Retina (tissue), 1 donor: ENCODE measurements at places on chromosomes 2 and 18.

DNA sequence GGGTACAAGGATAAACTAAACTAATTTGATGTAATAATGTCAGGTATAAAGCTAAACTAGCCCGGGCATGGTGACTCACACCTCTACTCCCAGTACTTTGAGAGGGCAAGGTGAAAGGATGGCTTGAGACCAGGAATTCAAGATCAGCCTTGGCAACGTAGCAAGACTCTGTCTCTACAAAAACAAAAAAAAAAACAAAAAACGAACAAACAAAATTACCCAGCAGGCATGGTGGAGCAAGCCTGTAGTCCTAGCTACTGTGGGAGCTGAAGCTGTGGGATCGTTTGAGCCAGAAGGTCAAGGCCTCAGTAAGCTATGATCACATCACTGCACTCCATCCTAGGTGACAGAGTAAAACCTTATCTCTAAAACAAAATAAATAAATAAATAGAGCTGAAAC lies 131.8 kb upstream of the KYNU start:
- no peak for DNase-seq

DNA sequence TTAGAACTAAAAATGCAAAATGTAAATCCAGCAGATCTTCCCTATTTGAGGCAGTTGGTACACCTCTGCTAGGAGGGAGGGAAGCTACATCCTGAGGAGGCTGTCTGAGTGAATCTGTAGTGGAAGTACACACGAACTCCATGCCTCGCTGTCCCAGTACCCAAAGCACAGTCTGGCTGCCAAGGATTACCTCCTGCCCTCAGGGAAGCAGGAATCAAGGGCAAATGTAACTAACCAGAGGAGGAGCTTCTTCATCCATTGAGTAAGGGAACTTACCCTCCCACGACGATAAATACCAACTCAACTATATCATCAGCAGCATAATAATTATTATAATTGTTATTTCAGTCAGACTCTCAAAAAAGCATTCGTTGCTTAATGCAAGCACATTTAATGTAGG lies 2.1 kb downstream of the DHRS9 start:
- no peak for DNase-seq

DNA sequence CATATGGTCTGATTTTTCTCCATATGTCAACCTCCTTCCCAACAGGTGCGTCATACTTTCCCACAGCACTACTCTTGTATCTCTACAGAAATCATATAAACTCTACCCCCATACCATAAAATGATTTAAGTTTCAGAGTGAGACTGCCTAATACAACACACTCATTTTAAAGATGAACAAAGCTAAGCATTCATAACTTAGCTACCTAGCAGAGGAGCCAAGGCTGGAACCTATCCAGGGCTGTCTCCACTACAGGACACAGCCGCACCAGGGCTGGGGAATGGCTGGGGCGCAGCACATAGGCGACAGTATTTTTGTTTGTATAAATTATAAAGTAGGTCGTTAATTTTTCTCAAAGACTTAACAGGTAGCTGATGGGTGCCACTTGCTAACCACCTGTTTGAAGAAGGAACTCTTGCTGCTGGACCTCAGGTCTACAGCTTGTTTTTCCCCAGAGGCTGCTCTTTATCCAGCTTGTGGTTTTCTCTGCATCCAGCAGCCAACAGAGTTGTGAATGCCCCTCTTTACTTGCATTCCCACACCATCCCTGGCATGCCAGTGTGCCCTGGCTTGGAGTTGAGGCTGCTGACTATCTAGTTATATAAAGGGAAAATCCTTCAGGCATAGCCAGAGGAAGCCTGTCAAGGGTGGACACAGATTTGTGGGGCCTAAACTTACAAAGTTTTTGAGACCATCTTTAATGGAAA lies 62.0 kb downstream of the HNRNPLL start:
- DNase-seq: no peak

- DNase-seq: no peak
Observed at GRCh38 chr2:109270505-109271312, 141.7 kb downstream of the SH3RF3 start.

GRCh38 chr18:29660777-29661176 lies 1381.8 kb downstream of the DSC3 start:
- DNase-seq: no peak

GRCh38 chr2:177670791-177671535 lies 278.4 kb downstream of the AGPS start:
- peak; percentile 45 for DNase-seq

GRCh38 chr2:73034661-73035375 lies 36.7 kb downstream of the SFXN5 start:
- no peak for DNase-seq

GRCh38 chr2:189254268-189254883 lies 74.8 kb upstream of the COL5A2 start:
- peak; percentile 1 for DNase-seq

DNA sequence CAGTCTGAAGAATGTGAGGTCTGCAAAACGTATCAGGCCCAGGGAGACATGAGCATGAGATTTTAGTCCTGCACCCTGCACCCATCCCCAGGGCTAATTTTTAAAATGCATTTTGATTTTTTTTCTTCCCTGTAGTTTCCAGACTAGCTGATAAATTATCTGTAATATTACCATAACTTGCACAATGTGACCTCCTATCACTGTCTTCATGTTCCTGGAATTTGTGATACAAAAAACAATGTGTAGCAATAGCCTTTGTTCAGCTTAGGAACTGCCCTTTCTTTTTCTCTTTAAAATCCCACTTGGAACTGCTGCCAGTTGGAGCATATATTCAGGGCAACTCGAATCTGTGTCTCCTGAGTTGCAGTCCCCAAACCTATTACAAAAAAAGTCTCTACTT lies 222.8 kb upstream of the HS6ST1 start:
- no peak for DNase-seq

GRCh38 chr2:150491943-150492342 lies 4.5 kb upstream of the RND3 start:
- DNase-seq: no peak

DNA sequence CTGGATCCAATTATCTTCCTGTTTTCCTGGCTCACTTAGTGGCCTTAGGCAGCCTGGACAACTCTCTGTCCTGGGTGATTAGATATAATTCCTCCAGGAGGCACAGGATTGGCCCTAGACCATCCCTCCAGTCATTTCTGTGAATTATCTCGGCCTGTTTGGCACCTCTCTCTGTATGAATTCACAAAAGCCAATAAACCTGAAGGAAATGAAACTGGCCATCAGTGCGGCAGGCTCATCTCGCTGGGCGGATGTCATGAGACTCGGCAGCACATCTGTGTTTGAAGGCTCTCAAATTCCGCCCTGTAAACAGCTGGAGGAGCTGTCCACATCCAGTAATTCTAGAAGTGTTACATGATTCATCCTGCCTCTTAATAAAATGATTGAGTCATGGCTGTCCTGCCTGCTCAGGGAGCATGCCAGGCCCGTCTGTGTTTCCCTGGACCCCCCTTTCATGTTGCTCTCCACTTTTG lies 38.6 kb downstream of the ACOXL start:
- peak; percentile 83 for DNase-seq

DNA sequence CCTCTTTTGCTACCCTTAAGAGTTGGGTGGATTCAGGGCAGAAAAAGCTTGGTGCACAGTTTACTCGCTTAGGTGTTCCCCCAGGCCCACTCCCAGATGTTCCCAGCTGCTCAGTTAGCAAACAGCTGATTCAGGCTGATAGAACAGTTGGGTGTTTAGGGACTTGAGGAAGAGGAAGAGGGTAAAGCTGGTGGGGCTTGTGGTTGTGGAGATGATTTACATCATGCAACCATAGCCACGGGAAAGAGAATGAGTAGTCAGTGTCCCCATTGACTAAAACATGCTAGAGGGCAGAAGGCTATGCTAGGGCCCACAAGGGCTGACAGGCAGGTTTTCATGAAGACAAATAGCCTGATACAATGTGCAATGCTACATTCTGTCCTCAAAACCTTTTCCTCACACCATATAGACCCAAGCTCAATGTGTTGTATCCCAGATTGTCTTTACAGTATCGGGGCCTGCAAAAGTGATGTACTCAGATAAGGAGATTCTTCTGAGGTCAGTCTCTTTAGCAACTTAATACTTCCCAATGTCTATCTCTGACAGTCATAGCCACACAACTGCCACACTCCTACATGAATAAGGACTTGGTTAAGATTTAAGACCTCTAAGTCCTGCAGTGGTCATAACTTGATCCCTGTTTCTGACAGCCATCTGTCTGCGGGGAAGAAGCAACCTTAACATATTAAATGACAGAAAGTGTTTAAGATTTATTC lies 15.6 kb downstream of the COLEC12 start:
- no peak for DNase-seq

DNA sequence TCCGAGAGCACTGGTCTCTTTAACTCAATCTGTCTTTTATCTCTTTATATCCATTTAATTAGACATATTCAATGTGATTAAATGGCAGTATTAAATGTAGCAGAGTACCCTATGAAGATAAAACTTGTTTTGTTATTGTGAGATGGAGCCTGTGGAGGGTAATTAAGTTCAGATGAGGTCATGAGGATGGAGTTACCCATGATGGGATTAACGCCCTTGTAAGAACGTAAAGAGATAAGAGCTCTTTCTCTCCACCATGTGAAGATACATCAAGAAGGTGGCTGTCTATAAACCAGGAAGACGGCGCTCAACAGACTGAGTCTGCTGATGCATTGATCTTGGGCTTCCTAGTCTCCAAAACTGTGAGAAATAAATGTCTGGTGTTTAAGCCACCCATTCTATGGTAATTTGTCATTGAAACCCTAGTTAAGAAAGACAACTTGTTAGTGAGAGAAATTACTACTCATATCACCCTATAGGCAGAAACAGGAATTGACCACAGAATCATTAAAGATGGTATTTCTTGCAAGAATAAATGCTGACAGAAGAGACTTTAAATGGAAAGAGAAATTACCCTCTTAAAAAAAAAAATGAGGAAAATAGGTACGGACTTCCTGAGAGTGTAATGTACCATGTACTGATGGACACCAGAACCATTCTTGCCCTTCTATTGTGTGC lies 738.7 kb upstream of the CHAC2 start:
- DNase-seq: no peak

GRCh38 chr18:53131001-53131400 lies 791.0 kb downstream of the DCC start:
- no peak for DNase-seq

DNA sequence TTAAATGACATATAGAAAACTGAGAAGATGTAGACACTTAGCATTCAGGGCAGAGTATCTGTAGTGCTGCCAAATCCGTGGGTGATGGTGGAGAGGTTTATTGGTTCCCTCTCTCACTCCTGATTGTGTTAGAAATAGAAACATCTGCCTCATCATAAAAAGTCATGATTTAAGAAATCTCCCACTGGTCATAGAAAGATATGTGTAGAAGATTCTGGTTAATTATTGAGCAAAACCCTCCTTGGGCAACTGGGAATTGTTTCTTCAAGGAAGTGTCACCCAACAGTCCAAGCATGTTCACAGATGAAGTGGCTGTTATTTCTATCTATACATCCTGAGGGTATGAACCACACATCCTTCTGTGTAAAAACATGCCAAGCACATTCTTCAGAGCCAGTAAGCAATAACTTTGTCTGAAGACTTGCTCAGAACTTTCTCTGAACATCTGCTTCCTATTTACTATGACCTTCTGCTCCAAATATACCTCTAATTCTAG lies 33.6 kb upstream of the CHRNA1 start:
- no peak for DNase-seq

GRCh38 chr2:46393347-46393820 lies 86.0 kb upstream of the TMEM247 start:
- no peak for DNase-seq

DNA sequence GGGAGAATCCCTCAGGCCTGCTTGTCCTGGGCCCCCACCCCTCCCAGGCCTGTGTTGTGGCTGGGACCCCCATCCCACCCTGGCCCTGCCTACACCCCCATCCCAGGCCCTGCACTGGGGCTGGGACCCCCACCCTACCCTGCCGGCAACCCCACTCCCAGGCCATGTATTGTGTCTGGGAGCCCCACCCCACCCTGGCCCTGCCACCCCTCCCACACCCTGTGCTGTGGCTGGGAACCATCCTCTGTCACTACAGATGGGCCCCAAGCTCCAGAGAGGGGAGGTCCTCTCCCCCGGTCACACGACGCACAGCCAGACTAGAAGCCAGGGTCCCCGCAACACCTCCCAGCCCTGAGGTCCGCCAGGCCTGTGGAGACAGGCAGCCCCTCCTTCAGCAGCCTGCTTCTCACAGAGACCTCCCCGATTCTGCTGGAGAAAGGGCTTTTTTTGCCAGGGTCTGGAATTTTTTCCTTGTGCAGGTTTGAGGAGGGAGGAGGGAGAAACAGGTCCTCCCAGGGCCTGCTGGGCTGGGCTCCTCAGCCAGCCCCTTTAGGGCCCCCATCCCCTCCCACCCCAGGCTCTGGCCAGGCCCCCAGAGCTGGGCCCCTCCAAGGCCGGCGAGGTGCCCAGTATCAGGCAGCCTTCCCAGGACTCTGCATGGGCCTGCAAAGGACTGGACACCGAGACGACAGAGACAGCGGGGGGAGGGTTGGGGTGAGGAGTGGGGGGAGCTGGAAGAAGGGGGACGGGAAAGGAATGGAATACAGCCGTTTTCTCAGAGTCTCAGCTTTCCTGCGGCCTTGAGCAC lies 28.0 kb downstream of the KIF1A start:
- peak; percentile 58 for DNase-seq

DNA sequence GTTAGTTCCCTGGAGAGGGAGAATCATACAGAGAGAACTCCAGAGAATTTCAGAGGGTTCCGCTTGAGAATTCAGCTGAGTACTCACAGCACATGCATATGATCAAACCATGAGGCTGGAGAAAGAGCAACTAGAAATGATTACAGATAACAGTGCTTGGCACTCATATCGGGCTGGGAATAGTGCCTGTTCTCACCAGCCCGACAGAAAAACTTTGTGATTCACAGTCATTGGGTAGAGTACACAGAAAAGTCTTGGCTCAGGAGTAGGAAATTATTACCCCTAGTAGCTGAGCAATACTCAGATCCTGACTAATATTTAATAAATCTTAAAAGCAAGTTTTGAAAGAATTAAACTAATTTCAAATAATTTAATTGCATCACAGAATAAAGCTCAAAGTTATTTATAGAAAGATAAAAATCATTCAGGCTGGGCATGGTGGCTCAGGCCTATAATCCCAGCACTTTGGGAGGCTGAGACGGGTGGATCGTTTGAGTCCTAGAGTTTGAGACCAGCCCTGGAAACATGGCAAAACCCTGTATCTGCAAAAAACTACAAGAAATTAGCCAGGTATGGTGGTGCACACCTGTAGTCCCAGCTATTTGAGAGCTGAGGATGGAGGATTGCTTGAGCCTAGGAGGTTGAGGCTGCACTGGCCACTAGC lies 6.8 kb downstream of the WDPCP start:
- no peak for DNase-seq

DNA sequence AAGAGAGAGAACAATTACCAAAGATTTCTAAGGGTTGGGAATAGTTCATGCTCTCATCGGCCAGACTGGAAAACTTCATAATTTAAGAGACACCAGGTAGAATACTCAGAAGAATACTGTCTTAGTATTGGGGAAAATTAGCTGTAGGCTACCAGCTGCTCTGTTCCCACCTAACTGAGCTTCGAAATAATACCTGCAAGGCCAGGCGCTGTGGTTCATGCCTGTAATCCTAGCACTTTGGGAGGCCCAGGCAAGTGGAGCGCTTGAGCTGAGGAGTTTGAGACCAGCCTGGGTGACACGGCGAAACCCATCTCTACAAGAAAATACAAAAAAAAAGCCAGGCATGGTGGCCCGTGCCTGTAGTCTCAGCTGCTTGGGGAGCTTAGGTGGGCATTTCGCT lies 35.8 kb downstream of the MAP4K3 start:
- no peak for DNase-seq

- no peak for DNase-seq
Observed at GRCh38 chr2:196284866-196285557, 113.6 kb upstream of the STK17B start.
